ENCODE measurements at places on chromosomes 6 and 20.

DNA sequence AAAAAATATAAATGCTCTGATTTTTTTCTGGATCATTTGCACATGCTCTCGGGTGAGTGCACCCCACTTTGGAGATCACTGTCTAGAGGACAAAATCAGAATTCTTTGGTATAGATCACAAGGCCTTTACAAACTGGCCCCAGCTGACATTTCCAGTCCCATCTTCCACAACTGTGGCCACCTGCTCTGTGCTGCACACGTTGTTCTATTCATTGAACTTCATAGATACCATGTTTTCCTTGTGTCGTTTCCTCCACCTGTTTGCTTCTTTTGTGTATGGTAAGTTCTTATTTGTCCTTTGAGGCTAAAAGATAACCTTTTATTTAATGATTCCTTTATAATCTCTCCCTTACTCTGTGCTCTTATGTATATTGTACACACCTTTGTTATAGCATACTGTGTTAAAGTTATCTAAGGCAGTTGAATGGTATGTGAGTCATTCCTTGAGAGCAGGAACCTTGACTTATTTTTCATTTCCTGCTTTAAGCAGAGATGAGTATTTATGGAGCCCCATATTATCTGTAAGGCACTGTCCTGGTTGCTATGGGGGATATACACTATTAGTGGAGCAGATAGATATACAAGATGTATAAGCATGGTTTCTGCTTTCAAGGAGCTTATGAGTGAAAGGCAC lies 12.0 kb upstream of the SLC17A5 start:
- DNase-seq, result no peak

- DNase-seq, result no peak
These were observed 349.0 kb downstream of the PRL start for GRCh38 chr6:21947731-21948386.

- no peak for DNase-seq
These were observed 735 bp downstream of the FAM135A start for GRCh38 chr6:70413992-70414494.

DNA sequence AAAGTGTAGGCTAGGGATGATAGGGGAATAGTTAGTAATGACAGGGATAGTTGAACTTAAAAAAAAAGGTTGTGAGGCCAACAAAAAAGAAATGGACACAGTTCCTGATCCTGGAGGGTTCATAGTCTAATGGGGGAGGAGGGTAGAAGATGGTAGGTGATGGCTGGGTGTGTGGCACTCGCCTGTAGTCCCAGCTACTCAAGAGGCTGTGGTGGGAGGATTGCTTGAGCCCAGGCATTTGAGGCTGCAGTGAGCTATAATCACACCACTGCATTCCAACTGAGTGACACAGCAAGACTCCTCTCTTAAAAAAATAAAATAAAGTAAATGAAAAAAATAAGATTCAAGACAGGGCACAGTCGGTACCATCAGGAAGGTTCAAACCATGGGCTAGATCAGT lies 2.4 kb upstream of the MICB start:
- DNase-seq, result no peak

GRCh38 chr6:6546318-6547109 lies 42.0 kb upstream of the LY86 start:
- DNase-seq, result no peak

GRCh38 chr6:157265186-157265585 lies 58.1 kb downstream of the TMEM242 start:
- no peak for DNase-seq

GRCh38 chr6:111192911-111193555 lies 105.7 kb downstream of the SLC16A10 start:
- no peak for DNase-seq

DNA sequence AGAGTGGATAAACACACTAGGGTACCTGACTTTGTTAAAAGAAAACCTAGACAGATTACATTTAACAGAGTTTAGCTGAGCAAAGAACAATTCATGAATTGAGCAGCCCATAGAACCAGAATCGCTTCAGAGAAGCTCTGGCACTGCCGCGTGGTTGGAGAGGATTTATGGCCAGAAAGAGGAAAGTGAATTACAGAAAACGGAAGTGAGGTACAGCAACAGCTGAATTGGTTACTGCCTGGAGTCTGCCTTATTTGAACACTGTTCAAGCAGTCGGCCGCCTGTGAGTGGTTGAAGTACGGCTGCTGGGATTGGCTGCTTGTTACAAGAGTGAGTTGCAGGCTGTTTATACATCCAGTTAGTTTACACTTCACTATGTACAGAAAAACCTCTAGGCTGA lies 253.8 kb upstream of the CDYL start:
- no peak for DNase-seq

DNA sequence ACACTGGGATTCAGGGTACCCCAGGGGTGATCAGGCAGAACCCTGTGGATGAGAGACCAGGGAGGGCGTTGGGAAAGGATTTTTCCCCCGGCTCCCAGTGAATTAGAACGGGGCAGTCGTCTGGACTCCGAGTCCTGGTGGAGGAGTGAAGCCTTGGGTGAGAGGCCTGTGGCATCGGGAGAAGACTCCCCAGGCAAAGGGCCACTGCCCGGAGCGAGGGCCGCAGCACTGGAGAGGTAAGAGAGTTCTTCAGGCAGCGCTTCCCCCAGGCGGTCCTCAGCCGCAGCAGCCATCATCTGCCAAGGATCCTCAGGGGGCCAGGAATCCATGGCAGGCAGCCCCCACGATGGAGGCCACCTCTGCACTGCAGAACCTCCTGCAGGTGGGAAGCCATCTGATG lies 663 bp downstream of the C6orf15 start:
- DNase-seq, result no peak

DNA sequence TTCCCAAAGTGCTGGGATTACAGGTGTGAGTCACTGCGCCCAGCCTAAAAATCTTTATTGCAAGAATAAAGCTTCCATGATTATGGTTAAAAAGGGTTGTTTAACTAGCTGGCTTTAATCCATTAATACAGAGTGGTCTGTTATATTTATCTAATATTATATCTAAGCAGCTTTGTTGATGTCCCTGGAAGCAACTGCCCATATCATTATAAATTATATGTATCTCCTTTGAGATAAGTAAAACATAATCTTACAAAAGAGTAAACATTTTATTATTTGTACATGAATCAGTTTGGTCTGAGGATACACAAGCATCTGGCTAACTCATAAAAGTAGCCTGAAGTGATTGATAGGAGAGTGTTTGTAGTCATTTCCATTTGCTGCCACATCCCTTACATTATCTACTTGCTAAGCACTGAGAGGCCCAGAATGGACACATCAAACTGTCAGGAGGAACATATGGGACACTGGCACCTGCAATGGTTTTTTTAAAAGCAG lies 46.9 kb downstream of the TRAF3IP2 start:
- no peak for DNase-seq

GRCh38 chr6:113805811-113806495 lies 51.2 kb upstream of the MARCKS start:
- no peak for DNase-seq

- DNase-seq, result no peak
These were observed 16.1 kb downstream of the CDK19 start for GRCh38 chr6:110799189-110799588.

- no peak for DNase-seq
These were observed 75.8 kb downstream of the CAP2 start for GRCh38 chr6:17469006-17469832.

GRCh38 chr6:16694781-16695578 lies 66.3 kb downstream of the ATXN1 start:
- no peak for DNase-seq

DNA sequence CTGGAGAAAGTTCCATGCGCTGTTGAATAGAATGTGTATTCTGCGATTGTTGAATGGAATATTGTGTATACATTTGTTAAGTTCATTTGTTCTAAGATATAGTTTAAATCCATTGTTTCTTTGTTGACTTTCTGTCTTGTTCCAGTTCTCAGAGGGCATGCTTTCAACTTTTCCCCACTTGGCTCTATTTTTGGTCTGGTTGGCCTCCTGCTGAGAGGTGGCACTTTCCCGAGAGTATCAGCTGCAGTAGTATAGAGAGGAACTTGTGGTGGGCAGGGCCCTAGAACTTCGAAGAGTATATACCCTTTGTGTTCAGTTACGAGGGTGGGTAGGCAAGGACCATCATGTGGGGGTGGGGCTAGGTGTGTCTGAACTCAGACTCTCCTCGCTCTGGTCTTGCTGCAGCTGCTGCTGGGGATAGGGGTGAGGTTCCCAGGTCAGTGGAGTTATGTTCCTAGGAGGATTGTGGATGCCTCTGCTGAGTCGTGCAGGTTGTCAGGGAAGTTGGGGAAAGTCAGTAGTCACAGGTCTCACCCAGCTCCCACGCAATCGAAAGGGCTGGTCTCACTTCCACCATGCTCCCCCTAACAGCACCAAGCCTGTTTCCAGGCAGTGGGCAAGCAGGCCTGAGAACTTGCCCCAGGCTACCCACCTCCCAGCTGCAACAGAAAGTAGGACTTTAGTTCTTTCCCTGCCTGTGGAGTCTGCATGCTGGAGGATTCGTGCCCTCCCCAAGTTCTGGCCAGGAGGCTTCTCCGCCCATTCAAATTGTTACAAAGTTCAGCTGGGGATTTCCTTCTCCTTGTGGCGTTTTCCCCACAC lies 118.9 kb upstream of the SSTR4 start:
- no peak for DNase-seq

GRCh38 chr6:10658910-10659698 lies 35.3 kb downstream of the C6orf52 start:
- no peak for DNase-seq

Measured in brain pericyte (primary cell).